Kidney (tissue), 22 donors: ENCODE measurements at places on chromosomes 4 and X.

GRCh38 chr4:171588051-171588545 lies 225.1 kb upstream of the GALNTL6 start:
- DNase-seq, result no peak

DNA sequence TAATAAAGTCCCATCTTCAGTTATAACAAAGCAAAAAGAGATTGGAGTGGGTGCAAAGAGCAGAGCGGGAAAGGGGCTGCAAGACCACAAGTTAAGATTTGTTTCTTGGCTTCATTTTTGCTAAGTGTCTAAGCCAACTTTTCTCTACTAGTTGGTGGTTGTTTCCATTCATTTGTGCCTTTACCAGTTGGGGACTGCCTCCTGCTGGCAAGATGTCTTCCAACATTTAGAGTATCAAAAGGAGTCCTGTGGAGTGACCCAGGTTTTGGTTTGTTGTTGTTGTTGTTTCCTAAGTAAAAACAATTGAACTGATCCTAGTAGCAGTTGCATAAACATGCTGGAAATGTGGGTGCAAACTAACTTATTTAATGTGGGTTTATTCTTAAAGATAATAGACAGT lies 121.1 kb downstream of the SPATA18 start:
- no peak for DNase-seq

DNA sequence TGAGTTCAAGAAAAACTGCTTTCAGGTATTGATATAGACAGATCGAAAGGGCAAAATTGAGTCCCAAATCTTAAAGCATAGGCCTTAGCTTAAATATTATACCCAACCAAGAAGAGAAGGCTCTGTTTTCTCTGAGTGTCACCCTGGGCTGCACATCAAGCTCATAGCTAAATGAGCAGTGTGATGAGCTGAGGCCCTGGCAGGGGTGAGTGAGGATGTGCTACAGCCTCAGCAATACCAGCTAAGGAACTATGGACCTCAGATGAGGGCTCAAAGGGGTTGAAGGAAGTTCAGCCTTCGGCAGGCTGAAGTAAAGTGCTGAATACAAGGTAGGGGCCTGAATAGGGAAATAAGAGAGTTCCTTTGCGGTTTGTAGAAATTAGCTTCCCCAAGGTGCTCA lies 79.3 kb downstream of the FAM114A1 start:
- DNase-seq, result no peak

DNA sequence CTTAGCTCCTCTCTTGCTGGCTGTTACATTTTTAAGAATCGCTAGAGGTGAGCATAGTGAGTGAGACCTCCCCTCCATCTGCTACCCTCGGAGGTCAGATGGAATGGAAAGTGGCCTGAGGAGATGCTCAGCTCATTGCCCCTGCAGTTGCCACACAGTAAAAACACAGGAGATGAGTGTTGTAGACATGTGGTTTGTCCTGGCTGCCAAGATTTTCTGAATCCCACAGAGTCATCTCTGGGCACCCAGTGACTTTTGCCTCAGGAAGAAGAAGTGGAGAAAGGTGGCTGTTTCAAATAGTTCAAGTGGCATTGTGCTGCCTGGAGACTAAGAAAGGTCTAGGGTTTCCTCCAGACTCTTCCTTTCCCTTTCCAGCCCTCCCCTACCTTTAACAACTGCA lies 271.0 kb downstream of the STK32B start:
- no peak for DNase-seq

DNA sequence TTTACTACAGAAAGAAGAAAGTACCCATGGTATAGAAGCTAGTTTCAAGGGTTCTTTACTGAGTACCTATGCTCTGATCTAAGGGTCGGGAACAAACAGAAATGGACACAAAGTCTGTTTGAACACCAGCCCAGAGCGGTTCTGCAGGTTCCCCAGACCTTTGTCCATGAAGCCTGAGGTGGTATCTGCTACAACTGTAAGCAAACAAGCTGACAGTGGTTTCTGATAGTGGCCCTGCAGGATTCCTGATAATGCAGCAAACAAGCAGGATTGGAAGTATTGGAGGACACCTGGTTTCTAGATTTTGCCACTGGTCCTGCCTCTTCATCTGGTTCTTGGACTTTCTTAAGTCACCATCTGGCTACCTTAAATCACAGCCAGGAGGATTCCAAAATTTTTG lies 23.7 kb downstream of the SMPX start:
- no peak for DNase-seq

DNA sequence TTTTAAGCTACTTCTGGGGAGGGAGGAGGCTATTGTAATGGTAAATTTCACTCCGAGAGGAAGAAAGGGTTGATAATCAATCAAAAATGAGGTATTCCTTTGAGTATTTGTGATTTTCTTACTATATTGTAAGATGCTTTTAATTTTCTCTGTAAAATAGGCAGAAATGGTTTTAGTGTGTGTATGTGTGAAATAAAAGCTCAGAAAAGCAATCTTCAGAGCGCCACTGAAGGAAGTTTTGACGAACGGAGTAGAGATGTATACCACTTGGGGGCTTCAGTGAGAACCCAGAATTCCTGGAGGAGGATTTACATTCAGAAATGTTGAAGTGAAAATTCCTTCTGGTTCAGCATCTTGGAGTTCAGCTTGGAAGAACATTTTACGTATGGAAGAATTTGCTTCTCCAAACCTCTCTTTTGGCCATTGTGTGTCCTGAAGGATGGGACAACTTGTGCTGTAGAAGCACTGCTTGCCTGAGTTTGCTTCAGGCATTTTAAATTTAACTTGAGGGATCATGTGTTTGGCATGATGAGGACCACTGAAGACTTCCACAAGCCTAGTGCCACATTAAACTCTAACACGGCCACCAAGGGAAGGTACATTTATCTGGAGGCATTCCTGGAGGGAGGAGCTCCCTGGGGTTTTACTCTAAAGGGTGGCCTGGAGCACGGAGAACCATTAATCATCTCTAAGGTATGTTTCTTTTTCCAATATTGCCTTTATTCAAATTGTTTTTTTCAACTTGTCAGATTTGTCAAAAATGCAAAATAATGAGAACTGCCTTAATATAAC lies 695 bp downstream of the SHROOM3 start:
- DNase-seq, result no peak

DNA sequence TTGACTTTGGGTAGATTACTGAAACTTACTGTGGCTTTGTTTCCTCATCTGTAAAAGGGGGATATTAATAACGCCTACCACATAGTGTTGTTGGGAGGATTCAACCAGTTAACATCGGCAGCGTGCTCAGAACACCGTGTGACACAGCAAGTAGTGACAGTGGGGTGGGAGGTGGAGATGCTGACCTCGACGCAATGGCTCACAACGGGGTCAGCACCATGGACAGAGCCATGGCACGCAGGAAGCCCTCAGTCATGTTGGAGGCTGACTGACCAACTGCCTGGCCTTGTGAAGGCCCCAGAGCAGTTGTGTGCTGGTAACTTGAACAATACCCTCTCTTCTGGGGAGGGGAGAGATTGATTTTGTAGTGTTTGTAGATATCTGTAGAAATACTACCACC lies 93.2 kb downstream of the WFS1 start:
- peak; percentile 42 for DNase-seq

DNA sequence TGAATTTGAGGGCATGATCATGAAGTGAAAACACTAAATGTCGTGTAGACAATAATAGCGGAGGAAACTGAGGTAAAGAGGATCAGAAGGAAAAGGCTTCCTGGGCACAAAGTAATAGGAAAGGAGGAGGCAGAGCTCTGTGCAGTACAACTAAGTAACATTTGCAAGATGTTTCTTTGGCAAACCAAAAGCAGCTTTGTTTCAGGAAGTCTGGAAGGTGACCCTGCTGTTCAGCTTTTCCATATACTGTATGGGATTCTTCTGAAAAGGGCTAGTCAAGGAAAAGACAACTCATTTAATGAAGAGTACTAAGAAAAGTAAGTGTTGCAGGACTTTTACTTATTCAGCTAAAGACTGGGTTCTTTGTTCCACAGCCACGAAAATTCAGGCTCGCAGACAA lies 463.1 kb downstream of the PCDH7 start:
- no peak for DNase-seq

GRCh38 chr4:168646001-168646768 lies 149.3 kb downstream of the PALLD start:
- no peak for DNase-seq

DNA sequence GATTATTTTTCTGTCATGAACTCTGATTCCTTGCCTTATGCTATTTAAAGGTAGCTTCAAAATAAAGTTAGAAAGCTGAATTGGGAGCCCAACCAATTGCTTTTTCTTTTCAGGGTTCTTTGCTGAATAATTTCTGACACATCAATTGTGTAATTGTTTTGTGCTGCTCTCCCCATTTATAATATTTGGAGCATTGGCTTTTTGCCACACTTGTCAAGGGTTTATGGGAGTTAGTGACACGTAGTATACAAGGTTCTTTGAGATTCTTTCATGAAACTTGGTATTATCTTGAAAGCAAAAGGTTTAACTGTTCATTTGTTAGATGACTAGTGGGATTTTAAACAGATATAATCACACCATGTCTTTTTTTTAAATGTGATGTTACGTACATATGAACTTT lies 80.9 kb downstream of the POLA1 start:
- no peak for DNase-seq

DNA sequence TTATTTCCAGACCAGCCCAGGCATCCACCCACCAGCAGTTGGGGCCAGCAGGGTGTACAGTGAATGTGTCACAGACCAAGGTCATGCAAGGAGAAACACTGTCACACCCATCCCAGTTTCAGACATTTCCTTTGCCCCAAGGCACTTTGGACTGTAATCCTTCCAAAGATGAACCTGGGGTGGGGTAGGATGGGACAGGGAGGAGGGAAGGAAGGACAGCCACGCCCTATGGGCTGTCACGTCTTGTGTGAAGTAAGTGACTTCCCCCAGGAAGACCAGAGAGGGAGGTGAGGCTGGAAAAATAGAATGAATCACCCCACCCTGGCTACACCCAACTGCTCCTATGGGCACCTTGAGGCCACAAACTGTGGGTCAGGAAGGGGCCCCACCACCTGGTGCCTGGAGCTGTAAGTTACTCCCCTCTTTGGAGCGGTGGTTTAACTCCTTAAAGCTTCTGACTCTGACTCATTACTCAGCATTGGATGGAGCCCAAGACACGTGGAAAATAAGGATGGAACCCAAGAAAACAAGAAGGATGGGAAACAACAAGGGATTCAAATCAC lies 349.9 kb upstream of the KLF3 start:
- DNase-seq, result no peak

GRCh38 chr4:25058796-25059195 lies 28.1 kb upstream of the LGI2 start:
- no peak for DNase-seq

DNA sequence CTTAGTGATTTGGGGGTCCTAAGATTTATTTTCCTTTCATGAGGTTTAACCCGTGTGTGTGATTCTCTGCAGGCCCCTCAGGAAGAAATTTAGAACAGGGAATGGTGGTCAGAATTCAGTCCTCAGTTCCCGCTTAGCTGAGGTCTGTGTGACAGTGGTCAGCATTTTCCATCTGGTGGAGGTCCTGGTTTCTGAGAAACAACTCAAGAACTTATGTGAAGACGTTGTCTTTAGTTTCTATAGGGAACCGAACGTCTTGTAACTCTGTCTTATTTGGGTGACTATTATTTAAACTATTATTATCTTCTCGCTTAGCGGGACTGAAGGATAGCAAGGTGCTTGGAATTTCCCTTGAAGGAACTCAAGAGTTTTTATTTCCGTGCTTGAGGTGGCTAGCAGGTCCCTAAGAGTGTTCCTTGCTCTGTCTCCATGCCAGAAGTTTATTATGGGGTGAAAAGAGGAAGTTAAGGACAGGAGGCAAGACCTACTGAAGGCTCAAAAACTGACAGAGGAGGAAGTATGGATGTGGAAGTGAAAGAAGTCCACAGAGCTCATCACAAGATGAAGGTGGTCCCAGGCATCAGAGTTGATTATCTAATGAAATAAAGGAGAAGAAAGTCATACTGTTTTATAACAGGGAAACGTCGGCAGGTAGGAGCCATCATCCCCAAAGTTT lies 9.4 kb downstream of the MGST2 start:
- no peak for DNase-seq
